Activated CD8-positive, alpha-beta T cell treated with anti-CD3 and anti-CD28 coated beads, Interleukin-2, amount 10 ng/mL, durations not matched to agents 7 days and 5 days (primary cell): ENCODE measurements at places on chromosomes 6 and 20. TPM values are rescaled to one million over a fixed set of nuclear protein-coding genes. Genes with fewer than 3 reads are reported as not detected.

DNA sequence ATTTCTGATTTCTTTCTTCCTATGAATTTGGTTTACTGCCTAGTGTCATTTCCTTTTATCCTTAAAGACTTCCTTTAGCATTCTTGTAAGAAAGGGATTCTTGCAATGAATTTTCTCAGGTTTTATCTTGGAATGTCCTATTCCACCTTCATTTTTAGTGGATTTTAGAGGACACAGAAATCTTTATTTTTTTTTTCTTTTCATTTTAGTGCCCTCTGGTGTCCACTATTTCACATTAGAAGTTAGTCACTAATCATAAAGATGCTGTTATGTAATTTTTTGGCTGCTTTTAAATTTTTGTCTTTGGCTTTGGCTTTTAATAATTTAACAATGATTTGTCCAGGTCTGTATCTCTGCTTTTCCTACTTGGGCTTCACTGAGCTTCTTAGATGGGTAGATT is 28.1 kb downstream of the LMBRD1 start:
- no peak for DNase-seq

DNA sequence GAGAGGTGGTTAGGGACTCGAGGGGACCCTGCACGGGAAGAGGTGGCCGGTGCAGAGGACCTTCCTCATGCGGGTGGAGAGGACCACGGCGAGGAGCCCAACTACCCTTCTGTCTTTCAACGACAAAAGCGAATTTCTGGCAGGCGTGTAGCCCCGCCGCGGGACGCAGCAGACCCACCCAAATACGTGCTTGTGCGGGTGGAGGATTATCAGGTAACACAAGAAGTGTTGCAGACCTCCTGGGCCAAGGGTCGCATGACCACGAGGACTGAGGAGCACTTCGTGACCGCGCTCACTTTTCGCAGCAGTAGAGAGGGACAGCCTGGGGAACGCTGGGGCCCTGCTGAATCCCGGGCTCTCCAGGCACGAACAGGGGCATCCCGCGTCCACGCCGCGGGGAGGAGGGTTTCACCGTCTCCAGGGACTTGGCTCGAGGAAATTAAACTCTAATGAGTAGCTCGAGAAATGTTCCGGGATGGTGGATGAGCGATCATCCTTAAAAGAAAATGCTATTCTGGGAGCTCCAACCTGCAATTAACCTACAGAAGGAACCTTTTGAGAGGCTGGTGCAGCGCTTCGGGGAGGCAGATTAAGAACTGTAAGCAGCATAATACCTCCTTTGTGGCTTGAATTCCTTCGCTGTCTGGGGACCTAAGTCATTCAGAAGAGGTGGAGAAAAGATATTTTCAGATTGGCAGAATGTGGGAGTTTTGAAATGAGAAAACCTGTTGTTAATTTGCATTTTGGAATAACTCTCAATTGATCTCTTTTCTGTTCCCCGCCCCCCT is 804 bp downstream of the C6orf141 start:
- DNase-seq: peak; percentile 24

The PRRT1 gene
- total RNA-seq: 0.37 TPM

DNA sequence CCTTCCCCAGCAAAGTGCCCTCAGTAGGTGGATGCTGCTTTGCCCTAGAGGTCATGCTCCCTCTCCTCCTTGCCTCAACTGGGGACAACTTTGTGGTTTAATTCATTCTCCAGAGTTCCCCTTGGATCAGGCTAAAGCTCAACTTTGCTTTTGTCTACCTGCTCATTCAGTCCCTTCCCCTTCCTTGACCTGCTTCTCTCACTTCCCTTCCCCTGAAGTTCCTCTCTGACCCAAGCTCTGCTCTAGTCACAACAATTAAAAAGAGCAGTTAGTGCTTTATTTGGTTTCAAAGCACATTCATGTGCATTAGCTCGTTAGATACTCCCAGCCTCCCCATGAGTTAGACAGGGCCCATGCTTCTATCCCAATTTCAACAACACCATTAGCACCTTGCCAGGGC is 71.3 kb downstream of the DZANK1 start:
- DNase-seq: no peak

GRCh38 chr6:41600499-41601247 is 37.6 kb upstream of the MDFI start:
- DNase-seq: no peak

The ULBP2 gene
- total RNA-seq: 0.60 TPM

- no peak for DNase-seq
Observed at GRCh38 chr20:10306440-10307358, 88.1 kb downstream of the SNAP25 start.

The SAMD10 gene
- total RNA-seq: 12.5 TPM

DNA sequence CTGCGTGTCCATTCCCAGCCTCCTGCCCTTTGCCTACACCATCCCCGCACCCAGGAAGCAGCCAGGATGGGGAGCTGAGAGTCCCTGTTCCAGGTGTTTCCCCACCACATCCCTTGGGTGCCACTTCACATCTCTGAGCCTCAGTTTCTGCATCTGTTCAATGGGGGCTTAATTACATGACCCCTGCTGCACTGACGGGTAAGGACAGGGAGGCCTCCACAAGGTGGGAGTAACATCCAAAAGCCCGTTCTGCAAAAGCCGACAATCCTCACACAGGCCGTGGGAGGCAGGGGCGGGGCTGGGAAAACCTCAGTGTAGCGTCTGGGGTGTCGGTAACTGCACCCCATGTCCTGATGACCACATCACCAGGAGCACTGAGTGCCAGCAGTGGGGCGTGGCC is 41.3 kb downstream of the GRM4 start:
- no peak for DNase-seq

The VSX1 gene
- total RNA-seq: not detected
